ENCODE measurements at places on chromosomes 7 and 10.

- DNase-seq, result no peak
These were observed 46.0 kb downstream of the CNOT4 start for GRCh38 chr7:135463908-135464307.

- no peak for DNase-seq
These were observed 180.9 kb downstream of the ADAM12 start for GRCh38 chr10:126207313-126207771.

GRCh38 chr7:157612664-157613561 is 276.1 kb downstream of the DNAJB6 start:
- peak; percentile 4 for DNase-seq

DNA sequence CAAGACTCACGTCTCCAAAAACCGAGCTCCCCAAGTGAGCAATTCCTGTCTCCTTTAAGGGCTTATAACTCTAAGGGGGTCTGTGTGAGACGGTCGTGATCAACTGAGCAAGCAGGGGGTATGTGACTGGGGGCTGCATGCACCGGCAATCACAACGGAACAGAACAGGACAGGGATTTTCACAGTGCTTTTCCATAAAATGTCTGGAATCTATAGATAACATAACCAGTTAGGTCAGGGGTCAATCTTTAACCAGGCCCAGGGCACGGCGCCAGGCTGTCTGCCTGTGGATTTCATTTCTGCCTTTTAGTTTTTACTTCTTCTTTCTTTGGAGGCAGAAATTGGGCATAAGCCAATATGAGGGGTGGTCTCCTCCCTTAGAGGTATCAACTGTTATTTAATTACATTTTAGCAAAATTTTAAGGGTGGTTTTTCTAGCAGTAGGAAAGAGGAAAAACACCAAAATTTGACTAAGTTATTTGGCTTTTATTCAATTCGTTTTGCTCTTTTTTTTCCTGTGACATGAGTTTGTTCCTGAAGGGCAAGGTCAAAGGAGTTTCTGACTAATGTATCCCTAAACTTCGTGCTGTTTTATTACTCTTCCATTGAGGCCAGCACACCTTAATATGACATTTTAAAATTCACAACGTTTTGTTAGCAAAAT is 121.4 kb upstream of the SEC61G start:
- no peak for DNase-seq

GRCh38 chr10:84077768-84078167 is 61.5 kb upstream of the GHITM start:
- no peak for DNase-seq

DNA sequence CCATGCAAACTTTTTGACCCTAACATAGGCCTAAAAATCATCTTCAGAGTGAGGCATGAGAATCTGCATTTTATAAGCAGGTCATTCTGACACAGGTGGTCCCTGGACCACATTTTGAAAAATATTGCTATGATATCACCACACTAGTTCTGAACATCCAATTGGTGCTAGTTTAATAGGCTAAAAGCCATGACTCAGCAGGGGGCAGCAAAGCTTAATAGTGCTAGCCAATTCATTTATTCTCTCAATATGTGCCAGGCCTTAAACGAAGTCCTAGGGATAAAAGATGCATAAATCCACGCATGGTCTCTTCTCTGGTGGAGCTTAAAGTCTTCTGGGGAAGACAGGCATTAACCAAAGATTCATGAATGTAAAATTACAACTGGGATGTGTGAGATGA is 10.2 kb upstream of the SLC25A28 start:
- peak; percentile 39 for DNase-seq

DNA sequence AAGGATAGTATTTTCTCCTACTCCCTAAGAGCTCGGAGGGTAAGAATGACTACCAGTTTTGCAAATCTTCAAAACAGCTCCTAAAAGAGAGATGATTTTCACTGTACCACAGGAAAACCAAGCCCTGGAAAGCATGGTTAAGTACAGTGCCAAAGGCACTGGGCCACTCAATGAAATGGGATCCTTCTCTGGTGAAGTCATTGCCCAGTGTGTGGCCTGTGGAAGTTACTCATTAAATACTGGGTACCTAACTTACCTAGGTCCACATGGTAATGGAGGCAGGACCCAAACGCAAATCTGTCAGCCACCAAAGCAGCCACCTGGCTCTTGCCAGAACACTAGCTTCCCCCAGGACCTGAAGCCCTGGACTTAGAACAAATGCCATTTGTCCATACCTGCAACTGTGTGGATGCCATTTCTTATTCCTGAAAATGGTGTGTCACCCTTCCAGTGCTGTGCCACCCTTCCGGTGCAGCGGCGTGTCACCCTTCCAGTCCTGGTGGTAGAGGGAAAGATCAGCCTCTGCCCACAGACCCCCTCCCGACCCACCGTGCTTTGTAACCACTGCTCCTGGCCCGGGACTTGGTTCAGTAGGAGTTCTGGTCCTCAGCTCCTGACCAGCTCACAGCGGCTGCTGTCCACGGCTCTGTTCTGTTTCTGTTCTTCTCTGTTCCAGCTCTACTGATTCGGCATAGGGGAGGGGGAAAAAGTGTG is 659.2 kb downstream of the SDK1 start:
- no peak for DNase-seq

GRCh38 chr7:93720106-93720505 is 145.6 kb upstream of the CALCR start:
- no peak for DNase-seq

Data from astrocyte of the spinal cord (primary cell).